GM03348 (cell line): ENCODE measurements at places on chromosomes 11 and 22.

DNA sequence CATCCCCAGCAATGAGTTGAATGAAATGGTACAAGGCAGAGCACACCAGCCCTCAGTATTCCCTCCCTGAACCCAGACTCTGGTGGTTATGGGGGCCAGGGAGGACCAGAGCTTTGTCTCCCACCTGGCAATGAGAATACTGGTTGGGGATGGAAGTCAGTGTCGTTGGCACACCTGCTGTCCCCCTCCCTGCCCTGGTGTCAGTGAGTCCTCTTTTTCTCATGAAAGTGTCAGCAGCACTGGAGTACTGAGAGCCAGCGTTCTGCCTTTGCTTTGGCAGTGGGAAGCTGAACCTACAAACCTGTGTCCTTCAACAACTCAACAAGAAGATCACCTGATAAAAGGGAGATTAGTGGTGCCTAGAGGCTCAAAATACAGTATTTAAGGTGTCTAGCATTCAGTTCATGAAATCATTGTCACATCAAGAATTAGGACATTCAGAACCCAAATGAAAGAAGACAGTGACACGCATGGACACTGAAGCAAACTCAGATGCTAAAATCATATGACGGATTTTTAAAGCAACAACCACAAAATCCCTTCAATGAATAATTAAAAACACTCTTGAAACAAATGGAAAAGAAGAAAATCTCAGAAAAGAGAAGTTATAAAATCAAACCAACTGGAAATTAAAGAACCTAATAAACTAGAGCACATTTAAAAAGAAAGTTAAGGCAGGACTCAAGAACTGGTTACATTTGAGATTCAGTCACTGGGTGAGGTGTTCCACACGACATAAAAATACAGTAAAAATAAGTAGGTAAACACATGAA, 77.5 kb upstream of the VPREB1 start:
- DNase-seq = no peak

- no peak for DNase-seq
Observed at GRCh38 chr11:1131033-1131911, 26.5 kb upstream of the MUC5AC start.

DNA sequence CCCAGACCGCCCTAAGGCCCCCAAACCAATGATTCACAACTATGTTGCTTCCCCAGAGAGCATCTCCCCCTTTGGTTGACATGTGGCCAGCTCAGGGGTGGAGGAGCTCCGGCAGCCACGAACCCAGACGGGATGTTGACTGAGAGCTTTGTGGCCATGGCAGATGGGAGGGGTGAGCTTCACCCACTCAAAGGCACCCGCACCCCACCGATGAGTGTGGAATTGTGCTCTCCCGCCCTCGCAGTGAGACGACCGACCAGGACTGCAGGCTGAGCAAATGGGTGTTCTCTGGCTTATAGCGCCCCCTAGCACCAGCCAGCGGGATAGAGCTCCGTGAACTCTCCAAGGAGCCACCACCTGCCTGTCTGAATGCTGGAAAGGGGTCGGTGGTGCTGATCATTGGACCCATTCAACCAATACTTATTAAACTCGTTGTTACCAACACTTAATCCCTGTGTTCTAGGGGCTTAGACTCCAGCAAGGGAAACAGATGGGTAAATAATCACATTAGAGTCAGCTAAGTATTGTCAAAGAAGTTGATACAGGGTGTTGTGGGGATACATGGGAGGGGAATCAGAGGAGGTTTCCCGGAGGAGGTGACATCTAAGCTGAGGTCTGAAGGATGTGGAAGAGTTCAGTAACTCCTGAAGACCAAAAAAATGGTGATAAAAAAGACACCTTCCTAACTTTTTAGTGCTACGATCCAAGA, 4.5 kb upstream of the TIMP3 start:
- peak; percentile 89 for DNase-seq

- no peak for DNase-seq
Observed at GRCh38 chr22:24948356-24949202, 2.1 kb upstream of the LHFPL7 start.

DNA sequence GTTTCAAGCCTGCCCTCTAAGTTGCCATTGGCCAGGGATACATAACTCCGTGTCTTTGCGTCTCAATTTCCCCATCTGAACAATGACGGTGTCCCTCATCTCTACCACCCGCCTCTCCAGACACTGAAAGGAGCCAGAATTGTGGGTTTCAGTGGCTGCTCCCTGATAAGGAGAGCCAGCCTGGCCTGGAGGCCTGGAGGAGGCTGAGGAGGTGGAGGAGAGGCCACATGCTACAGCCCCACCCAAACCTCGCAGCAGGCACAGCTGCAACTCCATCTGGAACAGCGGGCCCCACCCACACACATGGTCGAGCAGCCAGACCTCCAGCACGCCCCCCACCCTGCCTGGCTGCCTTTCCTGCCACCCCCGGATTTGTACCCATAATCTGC, 34.4 kb upstream of the CD82 start:
- no peak for DNase-seq

GRCh38 chr22:46604306-46604690, 15.9 kb upstream of the GRAMD4 start:
- DNase-seq = no peak

DNA sequence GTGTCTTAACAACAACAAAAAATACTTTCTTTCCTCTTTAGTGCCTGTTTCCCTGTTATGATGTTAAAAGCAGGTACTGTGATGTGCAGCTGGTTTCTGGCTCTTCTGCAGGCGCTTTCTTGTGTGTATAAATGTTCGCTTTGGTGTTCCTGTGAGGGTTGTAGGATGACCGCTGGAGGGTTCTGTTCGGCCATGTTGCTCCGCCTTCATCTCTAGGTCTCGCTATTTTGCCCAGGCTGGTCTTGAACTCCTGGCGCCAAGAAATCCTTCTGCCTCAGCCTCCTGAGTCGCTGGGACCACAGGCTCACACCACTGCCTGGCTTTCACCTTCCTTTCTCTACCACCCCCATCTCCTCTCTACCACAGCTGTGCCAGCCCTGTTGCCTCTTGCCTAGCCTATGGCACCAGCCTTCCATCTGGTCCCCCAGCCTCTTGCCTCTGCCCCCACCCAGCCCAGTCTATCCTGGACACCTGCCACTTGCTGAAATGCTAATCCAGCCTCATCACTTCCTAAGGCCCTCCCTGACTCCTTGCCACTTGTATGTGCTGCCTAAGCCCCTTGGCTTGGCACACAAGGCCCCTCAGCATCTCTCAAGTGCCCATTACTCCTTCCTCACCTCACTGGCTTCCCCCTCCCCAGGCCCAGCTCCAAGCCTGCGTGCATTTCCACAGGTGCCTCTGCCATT, 5.5 kb downstream of the LRRC74B start:
- DNase-seq = no peak

DNA sequence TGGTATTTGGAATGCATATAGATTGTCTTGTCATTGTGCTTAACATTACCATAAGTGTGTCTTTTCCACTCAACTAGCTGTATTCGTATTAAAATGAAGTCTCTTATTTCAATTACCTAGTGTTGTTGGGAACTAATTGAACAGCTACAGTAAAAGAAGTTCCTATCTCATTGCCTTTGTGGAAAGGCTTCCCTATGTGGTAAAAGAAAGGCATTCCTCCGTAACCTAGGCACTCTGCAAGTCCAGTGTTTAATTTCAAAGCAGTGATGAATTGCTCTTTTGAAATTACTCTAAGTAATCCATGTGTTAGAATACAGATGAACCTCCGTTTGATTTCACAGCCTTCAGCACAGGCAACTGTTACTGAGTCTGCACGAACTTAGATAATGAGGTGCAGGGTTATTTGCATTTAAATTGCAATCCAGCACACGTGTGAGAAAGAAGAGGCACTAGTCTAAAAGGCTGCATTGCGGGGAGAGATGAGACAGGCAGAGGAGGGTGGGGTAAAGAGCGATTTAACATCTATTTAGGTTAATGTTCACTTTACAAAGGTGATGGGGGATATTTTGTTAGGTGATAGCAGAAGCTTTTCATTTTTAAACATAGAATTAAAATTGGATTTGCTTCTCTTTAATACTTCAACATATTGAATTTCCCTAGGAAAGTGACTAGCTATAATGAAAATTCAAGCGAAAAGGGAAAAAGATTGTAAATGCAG, 25.0 kb upstream of the CRTAM start:
- DNase-seq = no peak
